ENCODE measurements at places on chromosomes 1 and 21.

DNA sequence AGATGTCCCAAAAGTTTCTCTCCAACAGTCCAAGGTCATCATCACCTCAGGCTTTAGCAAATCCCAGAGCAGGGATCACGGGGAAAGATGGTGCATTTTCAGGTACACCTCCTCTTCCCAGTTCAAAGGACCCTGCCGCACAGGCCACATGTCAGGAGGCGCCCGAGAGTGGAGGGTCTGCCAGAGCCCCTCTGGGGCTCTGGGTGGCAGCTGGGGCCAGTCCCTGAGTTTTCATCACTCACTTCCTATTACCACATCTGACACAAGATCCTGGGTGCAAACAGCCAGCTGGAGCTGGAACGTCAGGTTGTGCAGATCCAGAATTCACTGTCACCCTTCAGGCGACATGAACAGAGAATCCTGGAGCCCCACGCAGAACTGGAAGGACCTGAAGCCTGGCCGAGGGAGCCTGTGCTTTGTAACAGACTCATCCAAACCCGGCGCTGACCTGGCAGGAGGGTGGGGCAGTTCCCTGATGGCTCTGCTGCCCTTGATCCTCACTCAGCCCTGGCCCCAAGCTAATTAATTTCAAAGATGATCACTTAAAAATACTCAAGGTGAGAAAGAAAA, 8.8 kb downstream of the TMEM63A start:
- no peak for DNase-seq

DNA sequence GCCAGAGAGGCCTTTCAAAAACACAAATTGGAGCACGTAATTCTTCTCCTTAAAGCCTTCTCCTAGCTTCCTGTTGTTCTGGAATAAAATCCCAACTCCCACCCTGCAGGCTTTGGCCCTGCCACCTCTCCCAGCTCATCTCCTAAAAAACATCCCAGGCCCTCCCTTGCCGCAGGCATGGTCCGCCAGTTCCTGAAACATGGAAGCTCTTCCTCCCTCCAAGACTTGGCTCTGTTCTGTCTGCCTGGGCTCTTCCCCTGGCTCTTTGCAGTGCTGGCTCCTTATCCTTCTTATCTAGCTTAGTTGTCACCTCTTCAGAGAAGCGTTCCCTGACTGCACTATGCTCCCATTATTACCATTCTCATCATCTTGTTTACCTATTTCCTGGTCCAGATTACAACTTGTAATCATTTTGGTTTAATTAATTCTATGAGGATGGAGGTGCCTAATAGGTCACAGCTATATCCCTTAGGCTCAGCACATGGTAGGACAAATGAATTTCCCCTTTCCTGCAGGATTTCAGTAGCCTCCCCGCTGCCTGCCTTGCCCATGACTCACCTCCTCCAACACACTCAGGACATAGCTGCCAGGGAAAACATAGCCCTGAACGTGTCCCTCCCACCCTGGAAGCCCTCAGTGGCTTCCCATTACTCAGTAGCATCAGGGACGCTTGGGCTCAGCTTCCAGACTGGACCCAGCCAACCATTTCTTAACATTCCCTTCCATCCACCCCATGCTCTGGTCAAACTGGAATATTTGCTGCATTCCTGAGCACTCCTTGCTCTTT, 15.7 kb upstream of the IGSF21 start:
- DNase-seq = no peak

DNA sequence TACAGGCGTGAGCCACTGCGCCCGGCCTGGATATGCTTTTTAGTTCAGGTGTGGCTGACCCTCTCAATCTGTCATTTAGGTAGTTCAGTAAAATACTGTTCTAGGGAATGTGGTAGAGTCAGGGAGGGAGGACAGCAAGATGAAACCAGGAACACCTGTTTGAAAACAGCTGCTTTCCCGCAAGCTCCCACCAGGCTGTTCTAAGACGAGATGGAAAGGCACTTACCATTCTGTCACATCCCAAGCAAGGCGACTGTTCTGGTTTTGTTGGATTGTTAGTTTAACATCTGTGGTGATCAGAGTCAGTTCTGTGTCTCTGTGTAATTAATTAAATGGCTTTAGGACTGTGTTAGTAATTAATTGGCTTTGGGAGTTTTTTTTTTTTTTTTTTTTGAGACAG, 2.9 kb downstream of the CHAF1B start:
- no peak for DNase-seq

DNA sequence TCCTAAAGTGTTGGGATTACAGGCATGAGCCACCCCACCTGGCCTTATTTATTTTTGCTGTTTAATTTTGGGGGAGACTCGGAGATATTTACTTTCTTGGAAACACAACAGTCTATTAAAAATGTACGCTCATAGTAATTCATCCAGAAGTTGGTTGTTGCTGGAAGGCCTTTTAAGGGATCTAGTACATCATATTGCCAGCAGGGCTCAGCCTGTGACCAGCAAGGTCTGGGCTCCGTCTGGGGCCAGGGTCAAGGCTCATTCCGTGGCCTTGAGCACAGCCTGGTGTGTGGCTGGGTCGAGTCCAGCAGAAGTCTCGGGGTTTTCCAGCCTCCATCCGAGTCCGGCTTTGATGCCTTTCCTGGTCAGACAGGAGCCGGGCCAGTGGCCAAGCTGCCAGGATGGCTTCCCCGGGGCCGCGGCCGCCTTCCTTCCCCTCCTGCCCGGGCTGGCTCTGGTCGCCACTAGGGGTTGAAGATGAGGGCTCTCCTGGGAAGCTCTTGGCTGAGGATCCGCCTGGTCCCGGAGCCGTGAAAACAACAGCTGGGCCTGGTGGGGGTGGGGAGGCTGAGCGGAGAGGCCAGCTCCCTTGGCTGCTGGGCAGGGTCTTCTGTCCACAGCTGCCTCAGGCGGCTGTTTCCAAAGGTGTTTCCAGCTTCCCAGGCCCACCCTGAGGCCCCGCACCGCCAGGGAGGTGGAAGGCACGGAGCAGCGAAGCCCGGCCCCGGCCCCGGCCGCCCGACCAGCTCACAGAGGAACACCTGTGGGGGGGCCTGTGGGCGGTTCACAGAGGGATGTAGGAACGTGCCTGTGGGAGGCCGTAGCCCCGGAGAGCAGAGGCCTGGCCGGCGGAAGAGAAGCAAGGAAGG, 5.1 kb upstream of the VWA1 start:
- DNase-seq = no peak

GRCh38 chr1:6923955-6924881, 139.0 kb downstream of the CAMTA1 start:
- DNase-seq = no peak

GRCh38 chr1:3651930-3652547, at the start of gene TP73:
Gene TP73, plus strand, starts transcription at chr1:3652516. Its CDS starts 29,850 bp downstream, at chr1:3682366.
- DNase-seq = no peak

- DNase-seq = no peak
Observed at GRCh38 chr1:37688926-37689325, 3.4 kb upstream of the CDCA8 start.

DNA sequence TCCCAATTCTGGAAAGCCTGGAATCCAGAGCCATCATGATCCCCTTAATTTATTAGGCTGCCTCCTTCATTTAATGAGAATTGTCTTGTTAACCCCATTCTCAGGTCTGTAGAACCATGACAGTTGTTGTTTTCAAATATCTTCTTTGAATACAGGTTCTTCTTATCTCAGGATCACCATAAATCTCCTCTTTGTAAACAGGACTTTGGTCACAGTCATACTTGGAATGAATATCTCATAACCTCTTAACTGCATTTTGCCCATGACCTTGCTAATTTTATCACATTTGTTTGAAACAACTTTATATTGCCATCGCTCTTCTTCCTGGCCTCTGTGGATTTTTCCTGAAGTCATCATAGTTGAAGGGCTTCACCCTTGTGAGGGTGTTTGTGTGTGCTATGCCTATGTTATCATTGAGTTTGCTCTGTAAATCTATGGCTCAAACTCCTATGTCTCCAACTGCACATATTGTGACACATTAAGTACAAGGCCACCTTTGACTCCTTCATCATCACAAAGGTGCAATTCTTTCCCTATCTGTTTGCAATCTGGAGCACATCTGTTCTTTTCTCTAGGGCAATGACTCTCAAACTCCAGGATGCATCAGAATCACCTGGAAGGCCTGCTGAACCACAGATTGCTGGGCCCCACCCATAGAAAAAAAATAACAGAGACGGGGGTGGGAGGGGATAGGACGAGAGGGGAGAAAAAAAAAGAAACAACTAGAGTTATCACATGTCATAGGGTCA, 54.2 kb downstream of the FCRL5 start:
- DNase-seq = no peak

DNA sequence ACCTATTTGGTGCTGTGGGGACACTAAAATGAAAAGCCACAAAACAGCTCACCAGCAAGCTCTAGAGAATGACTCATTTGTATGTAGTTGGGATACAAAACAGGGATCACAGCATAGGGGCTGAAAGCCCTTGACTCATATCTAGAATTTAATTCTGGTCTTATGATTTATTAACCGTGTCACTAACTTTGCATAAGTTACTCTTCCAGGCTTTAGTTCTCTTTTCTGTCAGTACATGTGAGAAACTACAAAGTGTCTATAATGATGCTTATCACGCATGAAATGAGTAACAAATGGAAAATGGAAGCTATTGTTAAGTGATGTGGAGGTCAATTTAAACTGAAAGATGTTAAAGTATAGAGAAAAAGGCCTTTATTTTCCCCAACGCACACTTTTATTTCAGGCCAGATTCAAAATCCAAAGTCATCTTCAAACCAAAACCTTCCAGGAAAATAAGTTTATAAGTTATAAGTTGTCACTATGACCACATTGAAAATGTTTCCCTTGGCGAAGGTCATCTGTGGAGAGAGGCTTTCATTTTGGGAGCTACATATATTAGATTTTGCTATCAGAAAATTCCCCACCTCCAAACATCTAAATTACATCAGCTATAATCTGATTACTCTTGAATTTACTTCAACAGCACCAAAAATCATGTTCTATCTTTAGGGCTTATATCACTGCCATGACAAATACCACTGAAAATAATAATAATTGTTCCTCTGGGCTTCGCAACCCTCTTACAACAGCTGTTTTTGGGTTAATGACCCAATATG, 430.5 kb downstream of the MRPL39 start:
- DNase-seq = no peak

GRCh38 chr1:7375329-7375728, 395.8 kb upstream of the VAMP3 start:
- no peak for DNase-seq

- no peak for DNase-seq
Observed at GRCh38 chr1:37998913-37999429, 6.3 kb downstream of the FHL3 start.

GRCh38 chr1:228087771-228088251, 5.3 kb downstream of the ARF1 start:
- no peak for DNase-seq

DNA sequence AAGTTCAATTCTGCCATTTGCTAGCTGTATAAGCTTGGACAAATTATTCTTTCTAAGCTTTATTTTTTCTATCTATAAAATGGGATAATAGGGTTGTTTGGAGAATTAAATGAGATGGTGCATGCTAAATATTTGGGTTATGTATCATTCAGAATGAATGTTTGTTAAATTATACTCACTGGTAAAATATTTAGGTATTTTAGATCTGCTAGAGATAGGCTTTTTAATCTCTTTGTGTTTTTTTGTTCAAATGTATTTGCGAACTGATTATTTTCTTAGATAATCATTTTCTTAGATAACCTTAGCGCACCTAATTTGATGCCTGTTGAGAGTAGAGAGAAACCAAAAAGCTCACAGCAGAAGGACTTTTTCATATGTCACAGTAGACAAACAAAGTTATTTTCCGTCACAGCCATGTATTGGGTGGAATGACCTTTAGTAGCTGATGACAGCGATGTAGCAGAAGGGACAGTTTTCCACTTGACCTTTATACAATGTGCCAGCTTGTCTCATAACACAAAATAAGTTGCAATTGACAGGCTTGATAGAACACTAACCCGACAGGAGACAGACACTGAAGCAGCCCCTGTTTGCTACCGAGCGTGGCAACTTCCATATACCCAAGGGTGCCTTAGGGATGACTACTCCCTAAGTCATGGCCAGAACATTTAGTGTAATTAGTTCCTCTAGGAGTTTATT, 93.0 kb downstream of the DISC1 start:
- no peak for DNase-seq

- no peak for DNase-seq
Observed at GRCh38 chr21:44969066-44969670, 29.3 kb downstream of the SLX9 start.

GRCh38 chr1:232725305-232726047, 79.7 kb upstream of the MAP10 start:
- no peak for DNase-seq

DNA sequence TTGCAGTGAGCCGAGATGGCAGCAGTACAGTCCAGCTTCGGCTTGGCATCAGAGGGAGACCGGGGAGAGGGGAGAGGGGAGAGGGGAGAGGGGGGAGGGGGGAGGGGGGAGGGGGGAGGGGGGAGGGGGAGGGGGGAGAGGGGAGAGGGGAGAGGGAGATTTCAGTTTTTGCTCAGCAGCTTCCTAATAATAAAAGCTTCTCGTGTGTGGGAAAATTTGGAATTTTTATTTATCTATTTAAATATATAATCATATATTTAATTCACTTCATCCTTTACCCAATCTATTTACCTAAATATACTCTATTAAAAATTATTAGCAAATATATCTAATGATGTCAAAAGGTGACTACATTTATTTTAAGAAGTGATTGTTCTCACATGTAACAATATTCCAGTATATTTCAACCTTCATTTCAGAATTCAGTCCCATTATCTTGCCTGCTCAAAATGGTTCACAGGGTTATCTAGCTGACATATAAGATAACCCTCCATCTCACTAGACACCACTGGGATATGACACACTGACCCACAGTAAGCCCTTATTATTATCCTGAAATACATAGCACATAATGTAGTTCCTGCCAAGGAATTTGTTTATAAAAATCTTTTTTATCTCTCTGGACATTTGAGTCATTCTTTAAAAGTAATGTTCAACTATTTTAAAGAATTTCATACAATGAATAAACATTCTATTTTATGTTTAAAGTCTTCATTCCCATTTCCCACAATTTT, 105.9 kb downstream of the GPATCH2 start:
- DNase-seq = no peak

GRCh38 chr1:16971341-16972188, 8.9 kb downstream of the MFAP2 start:
- no peak for DNase-seq

- no peak for DNase-seq
Observed at GRCh38 chr21:33155422-33155821, 74.3 kb upstream of the IFNAR2 start.

DNA sequence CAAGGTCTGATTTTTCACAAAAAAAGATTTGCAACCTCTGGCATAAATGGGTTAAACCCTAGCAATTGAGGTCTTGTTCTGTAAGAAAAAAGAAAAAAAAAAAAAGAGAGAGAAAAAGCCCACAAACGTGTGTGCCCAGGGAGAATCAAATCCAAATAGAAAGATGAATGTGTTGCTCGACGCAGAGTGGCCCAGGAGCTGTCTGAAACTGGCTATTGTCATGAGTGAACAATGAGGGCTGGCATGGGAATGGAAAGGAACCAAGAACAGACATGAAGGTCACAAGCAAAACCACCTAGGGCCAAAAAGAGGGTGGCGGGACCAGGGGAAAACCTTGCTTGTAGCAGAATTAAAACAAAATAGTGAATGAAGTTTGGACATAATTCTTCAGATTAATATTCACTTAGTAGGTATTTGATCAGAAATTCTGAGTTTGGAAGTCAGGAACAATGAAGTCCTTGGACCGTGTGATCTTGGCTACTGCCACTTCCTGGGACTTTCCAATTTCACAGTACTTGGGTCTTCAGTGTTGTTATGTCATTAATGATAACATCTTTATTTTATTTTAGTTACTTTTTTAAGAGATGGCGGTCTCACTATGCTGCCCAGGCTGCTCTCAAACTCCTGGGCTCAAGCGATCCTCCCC, 3.1 kb downstream of the ENO1 start:
- no peak for DNase-seq

- no peak for DNase-seq
Observed at GRCh38 chr1:240090957-240091600, 604 bp upstream of the FMN2 start.

- no peak for DNase-seq
Observed at GRCh38 chr1:113749402-113749801, 9.9 kb downstream of the PHTF1 start.
